Activated naive CD4-positive, alpha-beta T cell treated with anti-CD3 and anti-CD28 coated beads for 36 hours (primary cell): ENCODE measurements at places on chromosomes 1 and 21.
A peak's percentile ranks its signal among the peaks of the same experiment; 100 is the strongest.

DNA sequence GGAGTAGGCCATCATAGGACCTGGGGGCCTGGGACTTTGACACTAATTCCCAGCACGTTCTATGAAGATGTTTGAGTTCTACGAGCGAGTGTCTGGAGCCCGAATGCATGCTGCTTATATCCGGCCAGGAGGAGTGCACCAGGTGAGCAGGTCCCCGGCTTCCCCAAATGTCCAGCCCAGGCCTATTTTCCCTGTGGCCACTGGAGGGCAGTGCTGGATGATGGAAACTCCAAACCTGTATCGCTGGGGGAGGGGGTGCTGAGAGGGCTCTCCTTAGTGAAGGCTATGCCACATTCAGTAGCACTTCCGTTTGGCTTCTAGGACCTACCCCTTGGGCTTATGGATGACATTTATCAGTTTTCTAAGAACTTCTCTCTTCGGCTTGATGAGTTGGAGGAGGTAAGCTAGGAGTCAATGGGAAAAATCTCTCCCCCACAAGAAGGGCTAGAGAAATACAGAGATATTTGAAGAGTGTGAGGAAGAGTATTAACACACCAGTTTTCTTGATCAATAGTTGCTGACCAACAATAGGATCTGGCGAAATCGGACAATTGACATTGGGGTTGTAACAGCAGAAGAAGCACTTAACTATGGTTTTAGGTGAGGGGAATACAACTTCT is 5.2 kb upstream of the FCER1G start:
- peak; percentile 86 for DNase-seq

GRCh38 chr1:68331117-68331865 is 99.0 kb upstream of the WLS start:
- DNase-seq: no peak

GRCh38 chr1:71049951-71050598 is 2.5 kb upstream of the PTGER3 start:
- DNase-seq: peak; percentile 6

DNA sequence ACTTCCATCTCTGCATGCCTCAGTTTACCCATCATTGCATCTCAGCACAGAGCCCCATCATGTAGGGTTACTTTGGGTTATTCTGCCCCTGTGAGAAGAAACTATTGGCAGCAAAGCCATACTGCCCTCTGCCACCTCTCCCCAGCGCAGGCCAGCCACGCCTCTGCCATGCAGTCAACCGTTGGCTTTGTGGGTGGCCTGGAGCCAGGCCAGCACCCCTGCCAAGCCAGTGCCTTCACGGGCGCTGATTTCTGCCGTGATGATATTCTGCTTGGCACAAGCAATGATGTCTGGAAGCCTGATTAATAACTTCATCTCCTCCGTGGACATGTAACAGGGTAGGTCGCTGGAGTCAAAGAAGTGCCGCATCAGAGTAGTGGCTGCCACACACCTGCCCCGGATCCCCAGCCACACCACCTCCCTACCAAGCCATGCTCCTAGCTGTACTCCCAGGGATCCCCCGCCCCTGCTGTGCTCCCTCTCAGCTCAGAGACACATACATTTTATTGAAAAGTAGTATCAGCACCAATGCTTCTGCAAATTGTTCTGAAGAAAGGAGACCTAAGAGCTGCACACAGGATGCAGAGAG is 15.0 kb upstream of the CEP85 start:
- DNase-seq: no peak

DNA sequence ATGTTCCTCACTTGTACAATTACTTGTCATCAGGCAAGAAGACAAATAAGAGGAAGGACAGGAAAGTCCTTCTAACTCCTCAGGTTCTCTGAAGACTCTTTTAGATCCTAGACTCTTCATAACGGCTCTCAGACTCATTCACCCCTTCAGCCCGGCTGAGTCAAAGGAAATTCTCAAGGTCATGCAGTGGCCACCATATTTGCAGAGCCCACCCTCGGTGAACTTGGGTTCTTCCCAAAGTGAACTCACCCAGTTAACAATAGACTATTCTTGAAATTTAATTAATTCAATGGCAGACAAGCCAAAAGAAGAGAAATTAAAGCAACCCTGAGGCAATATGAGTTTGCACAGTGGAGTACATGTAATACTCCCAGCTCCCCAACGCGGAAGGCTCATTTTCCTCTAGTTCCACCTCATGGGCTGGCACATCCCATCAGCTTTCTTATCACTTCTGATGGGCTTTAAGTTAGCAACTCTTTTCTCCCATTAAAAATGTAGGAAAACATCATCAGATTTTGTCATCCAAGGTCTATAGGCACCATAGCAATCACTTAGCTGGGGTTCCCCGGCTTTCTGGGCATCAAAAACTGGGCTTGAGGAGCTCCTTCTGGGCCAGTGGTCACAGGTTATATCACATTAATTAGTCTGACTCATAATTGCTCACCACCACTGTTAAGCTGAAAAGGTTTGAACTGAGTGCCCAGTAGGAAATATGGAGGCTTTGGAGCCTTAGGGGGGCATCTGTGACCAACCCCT is 27.8 kb upstream of the TIAM1 start:
- DNase-seq: no peak

- no peak for DNase-seq
These were observed 48.4 kb downstream of the TRIM11 start for GRCh38 chr1:228358039-228358763.

- DNase-seq: no peak
These were observed 12.6 kb downstream of the RHBDL2 start for GRCh38 chr1:38929054-38929453.
